ENCODE measurements at places on chromosomes 4 and X.

DNA sequence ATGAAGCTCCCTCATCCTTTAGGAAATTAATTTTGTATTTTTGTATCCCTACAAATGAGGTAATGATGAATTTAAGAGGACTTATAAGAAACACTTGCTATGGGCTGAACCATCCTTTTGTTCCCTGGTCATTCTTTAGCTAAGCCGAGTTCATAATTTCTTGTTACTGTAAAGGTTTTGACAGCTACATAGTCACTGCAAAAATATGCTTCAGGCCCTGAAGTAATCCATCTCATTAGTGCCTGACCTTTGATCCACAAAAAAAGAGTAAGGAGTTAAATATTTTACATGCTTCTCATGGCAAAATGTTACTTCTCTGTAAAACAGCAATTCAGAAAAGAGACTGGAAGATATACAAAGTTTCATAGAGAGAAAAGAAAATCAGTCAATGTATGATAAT lies 290.6 kb upstream of the SLIT2 start:
- no peak for DNase-seq

DNA sequence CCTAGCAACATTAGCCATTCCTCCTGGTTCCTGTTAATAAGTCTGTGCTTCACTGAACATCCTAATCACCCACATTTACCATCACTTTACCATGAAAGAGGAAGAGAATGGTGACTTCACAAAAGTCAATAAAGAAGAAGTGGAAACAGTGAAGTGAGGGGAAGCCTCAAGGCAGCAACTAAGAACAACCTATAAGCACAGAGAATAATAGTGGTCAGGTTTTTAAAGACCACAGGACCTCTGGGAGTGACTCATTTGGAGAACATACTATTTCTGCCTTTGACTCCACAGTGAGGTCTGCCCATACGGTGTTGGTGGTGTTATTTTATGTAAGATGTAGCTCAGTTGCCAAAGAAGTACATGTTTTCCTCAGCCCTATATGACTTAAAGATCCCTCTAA lies 86.0 kb upstream of the TET2 start:
- DNase-seq = no peak

DNA sequence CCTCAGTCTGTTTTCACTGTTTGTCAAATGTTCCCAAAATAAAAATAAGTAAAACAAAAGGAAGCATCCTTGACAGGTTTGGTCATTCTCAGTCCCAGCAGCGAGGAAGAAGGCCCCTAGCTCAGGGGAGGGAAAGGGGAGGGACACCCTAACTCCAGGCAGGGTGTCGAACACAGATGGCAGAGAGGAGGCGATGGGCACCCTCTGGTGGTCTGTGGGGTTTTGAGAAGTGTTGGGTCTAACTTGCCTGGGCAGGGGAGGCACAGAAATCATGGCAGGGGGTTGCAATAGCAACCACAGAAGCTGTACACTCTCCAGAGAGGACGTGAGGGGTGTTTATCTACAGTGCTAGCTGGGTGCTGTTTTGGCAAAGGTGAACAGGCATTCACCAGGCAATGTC lies 229.8 kb upstream of the SFRP2 start:
- DNase-seq = no peak

GRCh38 chr4:168759321-168759720 lies 250.7 kb downstream of the CBR4 start:
- DNase-seq = no peak

- DNase-seq = no peak
These were observed at the start of gene TLL1 for GRCh38 chr4:165872461-165873297. TLL1 (plus strand) TSS chr4:165873237; CDS start chr4:165873905, 668 bp downstream.

DNA sequence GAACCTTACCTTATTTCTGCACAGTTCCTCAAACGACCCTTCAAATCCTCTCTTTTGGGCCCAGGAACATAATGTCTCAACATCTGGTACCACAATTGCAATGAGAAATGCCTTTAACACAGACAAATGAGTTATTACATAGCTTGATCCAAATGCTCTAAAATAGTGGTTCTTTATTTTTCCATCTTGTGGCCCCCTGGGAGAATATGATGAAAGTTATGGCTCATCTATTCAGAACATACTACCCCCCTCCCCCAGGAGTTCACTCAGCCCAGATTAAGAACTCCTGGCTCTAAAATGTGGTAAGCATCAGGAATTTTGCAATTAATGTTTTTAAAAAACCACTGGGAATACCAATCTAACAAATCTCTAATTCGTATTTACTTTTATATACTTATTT lies 23.9 kb upstream of the CENPU start:
- no peak for DNase-seq

DNA sequence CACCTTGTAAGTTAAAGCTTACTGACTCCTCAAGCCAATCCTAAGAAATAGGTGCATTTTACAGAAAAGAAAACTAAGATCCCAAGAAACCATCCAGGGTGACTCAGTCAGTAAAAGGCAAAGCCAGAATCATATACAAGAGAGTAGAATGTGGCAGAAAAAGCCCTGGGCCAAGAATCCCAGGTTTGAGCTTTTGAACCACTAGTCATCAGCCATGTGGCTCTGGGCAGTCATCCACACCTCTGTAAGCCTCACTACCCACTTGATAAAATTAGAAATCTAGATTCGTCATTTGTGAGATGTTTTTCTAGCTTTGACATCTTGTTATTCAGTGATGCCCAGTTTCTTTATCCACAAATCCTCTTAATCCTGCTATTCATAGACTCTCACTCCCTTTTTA lies 122.2 kb upstream of the PDE5A start:
- no peak for DNase-seq

GRCh38 chrX:123181233-123181914 lies 2.7 kb upstream of the GRIA3 start:
- DNase-seq = no peak

DNA sequence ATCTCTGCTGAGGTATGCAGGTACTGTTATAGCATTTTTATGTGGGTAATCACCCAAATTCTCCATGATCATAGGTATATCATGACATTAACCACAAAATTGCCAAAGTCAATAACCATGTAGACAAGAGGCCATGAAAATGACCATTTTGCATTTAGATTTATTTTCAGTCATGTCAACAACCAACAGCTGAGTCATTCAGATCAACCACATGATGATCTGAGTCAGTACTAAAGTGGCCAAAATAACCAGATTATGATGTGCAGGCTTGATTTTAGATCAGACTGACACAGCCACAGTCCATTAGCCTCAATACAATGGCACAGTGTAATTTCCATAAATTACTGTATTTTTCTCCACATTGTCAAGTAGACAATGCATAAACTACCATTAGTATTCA lies 240.5 kb downstream of the GRIA3 start:
- DNase-seq = no peak

- no peak for DNase-seq
These were observed 12.7 kb downstream of the RASSF6 start for GRCh38 chr4:73607375-73608033.
